ENCODE measurements at places on chromosomes 11 and 22.

GRCh38 chr11:47123094-47123493 lies 53.6 kb downstream of the ARFGAP2 start:
- DNase-seq, result no peak

- no peak for DNase-seq
Observed at GRCh38 chr11:85602526-85603213, 24.5 kb downstream of the DLG2 start.

DNA sequence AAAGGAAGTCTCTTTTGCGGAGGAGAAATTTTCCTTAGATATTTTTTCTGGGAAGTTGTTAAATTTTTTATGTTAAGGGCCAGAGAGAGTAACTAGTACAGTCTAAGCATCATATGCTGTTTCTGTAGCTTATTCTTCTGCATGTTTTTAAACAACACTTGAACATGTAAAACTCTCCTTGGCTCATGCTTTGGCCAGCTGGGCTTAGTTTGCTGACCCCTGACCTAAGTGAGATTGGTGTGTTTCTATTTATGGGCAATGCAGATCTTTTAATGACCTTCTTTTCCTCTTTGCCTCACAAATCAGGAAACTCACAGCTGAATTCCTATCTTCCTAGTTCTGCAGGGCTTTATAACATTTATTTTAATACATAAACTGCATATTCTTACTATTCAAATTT lies 942.5 kb downstream of the OPCML start:
- no peak for DNase-seq

DNA sequence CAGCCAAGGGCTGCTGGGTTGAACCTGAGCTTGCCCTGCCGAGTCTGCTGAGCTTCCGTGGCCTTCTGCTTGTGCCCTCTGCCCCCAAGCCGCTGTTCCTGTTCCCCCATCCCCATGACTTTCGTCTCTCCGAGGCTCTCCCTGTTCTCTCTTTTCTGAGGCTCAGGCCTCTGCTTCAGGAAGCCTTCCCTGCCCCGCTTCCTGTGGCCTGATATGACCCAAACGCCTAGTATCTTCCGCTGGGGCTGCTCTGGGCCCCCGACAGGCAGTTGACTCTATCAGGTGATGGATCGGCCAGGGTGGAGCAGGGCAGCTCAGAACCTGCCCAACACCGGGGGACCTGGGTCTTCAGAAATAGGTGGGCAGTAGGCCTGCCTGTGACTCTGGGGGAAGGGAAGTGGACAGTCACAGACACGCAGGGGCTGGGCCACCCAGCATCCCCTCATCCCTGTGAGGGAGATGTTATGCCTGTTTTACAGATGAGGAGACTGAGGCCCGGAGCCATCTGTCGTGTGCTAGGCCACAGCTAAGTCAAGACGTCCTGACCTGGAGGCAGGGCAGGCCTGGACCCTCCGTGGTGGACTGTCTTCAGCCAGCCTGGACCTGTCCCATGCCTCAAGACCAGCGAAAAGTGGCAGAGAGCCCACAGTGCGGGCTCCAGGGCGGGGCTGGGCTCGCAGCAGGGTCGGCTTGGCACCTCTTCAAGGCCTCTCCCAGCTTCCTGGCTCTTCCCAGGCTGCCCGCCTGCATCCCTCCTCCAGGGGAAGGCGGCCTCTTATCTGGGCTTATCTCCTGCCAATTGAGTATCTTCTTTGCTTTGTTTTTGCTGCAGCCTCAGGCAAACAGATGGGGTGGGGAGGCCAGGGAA lies 16.2 kb downstream of the BAD start:
- no peak for DNase-seq

- DNase-seq, result no peak
Observed at GRCh38 chr11:76147106-76147740, 59.1 kb downstream of the WNT11 start.

DNA sequence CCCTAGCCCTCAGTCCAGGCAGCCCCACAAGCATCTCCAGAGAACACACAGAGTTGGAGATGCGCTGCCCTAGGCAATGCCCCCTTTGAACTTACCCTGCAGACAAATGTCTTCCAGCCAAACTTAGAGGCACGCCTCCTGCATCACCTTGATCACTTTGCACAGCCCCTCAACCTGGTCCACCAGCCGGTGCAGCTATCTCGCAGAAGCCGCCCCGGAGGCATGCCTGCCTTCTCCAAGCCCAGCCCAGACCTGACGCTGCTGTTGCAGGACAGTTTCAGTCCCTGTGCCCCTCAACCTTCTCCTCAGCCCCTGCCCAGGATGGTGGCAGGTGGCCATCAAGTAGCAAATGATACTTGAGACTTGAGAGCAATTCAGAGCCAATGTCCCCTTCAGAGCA lies 16.7 kb upstream of the POU2AF1 start:
- no peak for DNase-seq

DNA sequence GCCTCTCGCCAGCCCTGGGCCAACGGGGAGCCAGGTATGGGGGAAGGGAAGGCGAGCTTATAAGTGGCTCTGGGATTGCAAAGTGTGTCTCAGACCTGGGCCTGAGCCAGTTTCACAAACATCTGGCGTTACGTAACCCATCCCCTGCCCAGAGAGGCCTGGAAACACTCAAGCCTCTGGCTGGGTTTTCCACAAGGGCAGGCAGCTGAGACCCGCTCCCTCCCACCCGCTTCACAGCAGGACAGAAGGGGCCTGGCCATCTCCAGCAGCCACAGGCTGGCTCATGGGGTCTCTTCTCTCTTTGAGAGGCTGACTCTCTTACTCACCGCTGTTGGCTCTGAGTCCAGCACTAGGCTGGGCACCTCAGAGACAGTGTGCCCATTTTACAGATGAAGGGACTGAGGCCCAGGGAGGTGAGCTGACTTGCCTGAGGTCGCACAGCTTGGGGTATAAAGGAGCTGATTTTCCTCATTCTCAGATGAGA lies 44.5 kb downstream of the TRIOBP start:
- DNase-seq, result no peak

DNA sequence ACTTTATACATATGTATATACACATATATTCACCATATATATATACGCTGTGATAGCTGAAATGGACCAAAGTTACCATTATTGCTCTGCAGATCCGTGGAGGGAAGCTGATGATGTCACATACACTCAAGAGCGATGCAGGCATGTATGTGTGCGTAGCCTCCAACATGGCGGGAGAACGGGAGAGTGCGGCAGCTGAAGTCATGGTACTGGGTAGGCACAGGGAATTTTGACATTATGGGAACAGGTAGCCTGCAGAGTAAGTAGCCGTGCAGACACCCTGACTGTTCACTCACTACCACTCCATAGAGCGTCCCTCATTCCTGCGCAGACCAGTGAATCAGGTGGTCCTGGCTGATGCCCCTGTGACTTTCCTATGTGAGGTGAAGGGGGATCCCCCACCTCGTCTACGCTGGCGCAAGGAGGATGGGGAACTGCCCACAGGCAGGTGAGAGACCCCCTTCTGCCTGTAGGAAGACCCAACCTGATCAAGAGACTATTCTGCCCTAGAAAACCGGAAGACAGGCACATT lies 4.7 kb downstream of the ROBO3 start:
- DNase-seq, result no peak

DNA sequence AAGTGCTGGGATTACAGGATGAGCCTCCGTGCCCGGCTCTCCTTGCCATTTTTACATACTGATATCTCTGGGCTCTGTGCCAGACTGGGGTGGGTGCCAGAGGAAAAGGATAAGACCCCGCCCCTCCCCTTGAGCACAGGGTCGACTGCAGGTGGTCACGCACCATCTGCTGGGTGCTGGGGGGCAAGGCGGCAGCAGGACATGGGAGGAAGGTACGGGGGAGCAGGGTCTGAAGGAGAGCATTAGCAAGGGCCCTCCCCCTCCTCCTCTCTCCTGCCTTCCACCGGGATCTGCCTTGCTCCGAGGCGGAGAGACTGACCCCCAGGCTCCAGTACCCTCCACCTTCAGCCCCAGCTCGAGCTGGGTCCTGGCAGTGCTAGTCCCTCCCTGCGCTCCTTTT lies 9.7 kb upstream of the PGA3 start:
- DNase-seq, result no peak

Measured in hematopoietic multipotent progenitor cell treated with erythropoietin and hydrocortisone succinate and interleukin-3 and kit ligand, for 15 days (in vitro differentiated cells).